ENCODE measurements at places on chromosomes 12 and 14.

GRCh38 chr14:101501858-101502615, 59.3 kb upstream of the DIO3 start:
- DNase-seq, result no peak

DNA sequence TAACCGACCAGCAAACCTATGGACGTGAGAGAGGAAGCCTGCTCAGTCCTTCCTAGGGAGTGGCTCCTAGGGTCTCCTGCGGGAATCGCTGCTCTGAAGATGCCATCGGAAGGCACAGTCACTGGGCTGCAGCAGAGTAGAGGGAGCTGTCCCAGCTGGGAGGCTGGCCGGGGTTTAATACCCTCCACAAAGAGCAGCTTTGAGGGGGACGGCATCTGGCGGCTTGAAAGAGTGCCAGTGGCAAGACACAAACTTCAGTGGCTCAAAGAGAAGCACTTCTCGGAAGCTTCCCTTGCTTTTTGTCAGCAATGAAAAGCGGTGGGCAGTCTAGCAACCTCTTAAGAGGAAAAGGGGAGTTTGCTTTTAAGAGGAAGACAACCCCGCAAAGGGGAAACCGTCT, 114.6 kb downstream of the TMEM132C start:
- DNase-seq, result no peak

GRCh38 chr14:100536721-100537445, 50.3 kb downstream of the BEGAIN start:
- no peak for DNase-seq

DNA sequence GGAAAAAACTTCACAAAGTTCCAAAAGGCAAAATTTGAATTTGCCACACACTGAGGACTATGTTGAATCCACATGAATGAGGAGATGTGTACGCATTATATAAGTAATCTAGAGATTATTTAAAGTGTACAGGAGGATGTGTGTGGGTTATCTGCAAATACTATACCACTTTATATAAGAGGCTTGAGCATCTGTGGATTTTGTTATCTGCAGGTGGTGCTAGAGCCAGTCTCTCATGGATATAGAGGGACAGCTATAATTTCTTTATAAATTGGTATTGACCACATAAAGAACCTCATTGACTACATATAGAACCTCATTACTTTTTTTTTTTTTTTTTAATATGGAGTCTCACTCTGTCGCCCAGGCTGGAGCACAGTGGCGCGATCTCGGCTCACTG, 32.2 kb upstream of the RXYLT1 start:
- DNase-seq, result no peak

- DNase-seq, result no peak
Observed at GRCh38 chr12:65725376-65725775, 98.9 kb upstream of the HMGA2 start.

DNA sequence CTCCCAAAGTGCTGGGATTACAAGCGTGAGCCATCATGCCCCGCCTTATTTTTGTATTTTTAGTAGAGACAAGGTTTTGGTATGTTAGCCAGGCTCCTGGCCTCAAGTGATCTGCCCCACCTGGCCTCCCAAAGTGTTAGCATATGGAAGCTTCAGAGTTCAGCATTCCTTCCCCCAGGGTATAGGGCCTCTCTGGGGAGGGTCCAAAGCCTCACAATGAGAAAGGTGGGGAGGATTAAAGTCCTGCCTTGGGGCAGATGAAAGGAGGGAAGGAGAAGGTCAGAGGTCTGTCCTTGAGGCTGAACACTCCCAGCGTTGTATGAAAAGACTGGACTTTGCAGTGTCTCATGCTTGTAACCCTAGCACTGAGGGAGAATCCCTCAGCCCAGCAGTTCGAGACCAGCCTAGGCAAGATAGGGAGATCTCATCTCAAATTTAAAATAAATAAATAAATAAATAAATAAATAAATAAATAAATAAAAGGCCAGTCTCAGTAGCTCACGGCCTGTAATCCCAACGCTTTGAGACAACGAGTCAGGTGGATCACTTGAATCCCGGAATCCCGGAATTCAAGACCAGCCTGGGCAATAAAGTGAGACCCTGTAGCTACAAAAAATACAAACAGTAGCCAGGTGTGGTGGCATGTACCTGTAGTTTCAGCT, 22.0 kb upstream of the RCOR1 start:
- DNase-seq, result no peak

DNA sequence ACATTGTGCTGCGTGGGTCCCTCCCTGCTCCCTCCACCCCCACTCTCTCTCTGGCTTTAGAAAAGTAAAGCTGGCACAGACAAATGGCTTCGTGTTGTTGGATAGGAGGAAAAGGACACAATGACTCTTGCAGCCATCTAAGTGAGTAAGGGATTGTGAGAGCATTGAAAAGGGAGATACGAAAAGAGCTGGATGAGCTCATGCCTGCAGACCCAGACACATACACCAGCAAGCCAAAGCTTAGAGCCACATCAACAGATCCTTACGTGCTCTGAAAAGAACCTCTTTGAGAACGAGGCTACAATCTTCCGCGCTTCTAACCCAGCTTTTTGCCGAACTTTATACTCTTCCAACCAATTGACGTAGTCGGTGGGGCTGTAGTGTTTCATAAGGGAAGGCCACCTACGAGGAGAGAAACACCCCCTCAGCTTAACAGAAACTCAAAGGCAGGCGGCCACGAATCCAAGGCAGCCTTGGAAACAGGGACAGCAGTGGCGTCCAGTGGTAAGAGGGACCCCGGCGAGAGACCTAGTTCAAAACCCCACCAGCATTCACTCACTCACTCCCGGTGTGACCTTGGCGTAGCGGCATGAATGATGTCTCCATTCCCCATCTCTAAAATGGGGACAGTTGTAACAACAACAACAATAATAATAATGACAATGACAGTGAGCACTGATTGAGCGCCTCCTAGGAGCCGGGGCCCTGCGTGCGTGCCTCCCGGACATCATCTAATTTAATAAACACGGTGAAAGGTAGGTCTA, 1.1 kb downstream of the FBXO21 start:
- DNase-seq, result no peak

GRCh38 chr12:115223322-115223721, 539.3 kb upstream of the TBX3 start:
- no peak for DNase-seq

- no peak for DNase-seq
Observed at GRCh38 chr14:99727096-99727870, 43.2 kb downstream of the CYP46A1 start.

DNA sequence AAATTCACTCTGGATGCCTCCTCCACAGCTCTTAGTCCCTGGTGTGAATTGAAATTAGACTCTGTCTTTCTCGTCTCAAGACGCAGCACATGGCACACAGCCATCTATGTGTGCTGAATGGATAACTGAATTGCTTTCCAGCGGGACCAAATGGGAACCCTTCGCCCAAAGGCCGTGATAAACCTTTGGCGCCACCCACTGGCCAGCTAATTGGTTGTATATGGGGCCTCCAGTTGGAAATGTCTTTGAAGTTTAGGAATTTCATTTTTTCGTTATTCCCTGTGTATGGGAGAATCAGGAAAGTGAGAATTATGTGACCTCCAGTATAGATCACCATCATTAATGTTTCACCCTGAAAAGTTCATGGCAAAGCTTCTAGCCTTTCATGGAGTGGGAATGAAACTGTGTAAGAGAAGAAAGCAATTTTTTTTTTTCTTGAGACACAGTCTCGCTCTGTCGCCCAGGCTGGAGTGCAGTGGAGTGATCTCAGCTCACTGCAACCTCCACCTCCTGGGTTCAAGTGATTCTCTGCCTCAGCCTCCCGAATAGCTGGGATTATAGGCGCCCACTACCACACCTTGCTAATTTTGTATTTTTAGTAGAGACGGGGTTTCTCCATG, 9.8 kb upstream of the HSP90AA1 start:
- peak; percentile 87 for DNase-seq

GRCh38 chr12:75488553-75488952, 8.0 kb downstream of the GLIPR1 start:
- peak; percentile 17 for DNase-seq

GRCh38 chr14:94403312-94403932, 15.0 kb upstream of the SERPINA1 start:
- DNase-seq, result no peak

GRCh38 chr12:32868885-32869284, 27.7 kb downstream of the PKP2 start:
- no peak for DNase-seq

DNA sequence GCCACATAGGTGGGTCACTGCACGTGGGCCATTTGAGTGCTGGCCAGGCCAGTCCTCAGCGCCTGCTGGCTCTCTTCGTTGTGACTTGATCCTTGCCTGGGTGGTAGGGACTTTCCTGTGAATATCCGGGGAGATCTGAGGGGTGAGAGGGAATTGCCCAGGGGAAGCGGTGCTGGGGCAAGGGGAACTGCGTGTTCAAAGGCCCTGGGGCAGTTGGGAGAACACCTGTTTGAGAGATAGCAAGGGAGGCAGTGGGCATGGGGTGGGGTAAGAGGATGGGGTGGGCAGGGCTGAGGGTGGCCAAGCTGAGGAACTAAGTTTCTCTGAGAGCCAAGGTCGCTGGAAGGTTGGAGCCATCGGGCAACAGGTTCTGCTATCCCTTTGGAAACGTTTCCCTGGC, 25.0 kb downstream of the SETD1B start:
- DNase-seq, result no peak
